Right ventricle myocardium inferior (tissue), 1 donor: ENCODE measurements at places on chromosomes 6 and 20.
A peak's percentile ranks its signal among the peaks of the same experiment; 100 is the strongest.

- no peak for DNase-seq
These were observed 102.2 kb downstream of the SLC24A3 start for GRCh38 chr20:19314621-19315020.

DNA sequence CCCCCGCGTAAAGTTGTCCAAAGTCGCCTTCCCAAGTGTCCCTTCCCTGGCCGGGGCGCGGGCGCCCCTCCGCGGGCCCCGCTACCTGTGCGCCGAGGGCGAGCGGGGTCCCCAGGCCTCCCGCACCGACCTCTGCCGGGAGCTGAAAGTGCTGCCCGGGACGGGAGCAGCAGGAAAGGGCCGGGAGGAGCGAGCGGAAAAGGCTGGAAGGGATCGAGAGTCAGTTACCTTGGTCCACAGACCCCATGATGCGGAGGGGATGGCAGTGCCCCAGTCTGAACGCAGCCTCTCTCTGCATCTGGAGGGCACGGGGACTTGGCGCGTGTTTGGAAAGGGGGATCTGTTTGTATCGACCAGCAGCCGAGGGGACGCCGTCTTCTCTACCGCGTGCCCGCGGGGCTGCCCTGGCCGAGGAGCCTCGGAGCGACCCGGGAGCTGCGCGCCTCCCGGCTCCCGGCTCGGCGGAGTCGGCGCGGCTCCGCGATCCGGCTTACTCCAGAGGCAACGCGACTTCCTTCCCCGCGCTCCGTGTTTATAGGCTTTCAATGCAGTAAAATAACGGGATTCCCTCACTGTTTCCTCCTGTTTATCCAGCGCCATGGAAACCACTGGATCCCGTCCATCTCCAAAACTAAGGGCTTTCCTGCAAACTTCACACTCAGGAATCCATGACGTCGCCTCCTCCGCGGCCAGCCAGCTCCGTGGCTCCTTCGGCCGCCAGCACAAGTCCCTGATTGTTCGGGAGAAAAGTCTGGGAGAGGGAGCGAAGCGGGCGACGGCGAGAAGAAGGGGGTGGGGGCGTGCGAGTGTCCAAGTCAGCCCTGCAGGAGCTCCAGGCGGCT lies 20.0 kb upstream of the NFATC2 start:
- DNase-seq = peak; percentile 89

DNA sequence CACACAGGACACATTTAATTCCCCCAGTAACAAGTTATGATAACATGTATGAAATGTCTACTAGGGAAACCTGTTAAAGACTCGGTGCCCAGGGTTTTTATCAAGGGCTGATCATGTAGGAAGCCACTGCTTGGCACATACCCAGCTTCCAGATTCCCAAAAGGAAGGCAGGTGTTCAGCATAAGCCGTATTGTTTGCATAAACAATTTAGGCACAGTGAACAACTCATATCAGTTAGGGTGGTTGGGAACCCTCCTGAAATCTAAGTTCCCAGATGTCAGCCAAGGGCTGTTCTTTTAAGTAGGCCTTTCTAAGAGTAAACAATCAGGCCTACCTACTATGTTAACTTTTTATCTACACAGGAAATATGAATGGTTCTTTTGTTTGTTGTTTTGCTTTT lies 74.1 kb downstream of the ASXL1 start:
- no peak for DNase-seq

GRCh38 chr6:39195792-39196385 lies 33.4 kb downstream of the KCNK5 start:
- no peak for DNase-seq

- no peak for DNase-seq
These were observed 589 bp downstream of the RNF5 start for GRCh38 chr6:32178547-32179440.

DNA sequence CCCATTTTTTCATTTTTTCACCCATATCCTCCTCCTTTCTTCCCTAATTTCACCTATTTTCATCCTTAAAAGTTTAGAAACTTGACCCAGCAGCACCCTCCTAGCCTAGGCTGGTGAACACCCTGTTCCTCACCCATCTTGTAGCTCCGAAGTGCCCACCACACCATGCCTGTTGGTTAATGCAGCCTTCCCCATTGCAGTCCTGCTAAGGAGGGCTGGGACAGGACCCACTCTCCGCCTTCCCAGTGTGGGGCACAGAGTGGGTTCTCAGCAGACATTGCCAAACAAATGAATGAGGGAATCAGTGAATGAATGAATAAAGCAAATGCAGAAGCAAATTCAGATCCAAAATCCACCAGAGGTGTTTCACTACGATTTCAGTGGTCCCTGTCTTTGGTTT lies 45.7 kb downstream of the CTCFL start:
- no peak for DNase-seq

DNA sequence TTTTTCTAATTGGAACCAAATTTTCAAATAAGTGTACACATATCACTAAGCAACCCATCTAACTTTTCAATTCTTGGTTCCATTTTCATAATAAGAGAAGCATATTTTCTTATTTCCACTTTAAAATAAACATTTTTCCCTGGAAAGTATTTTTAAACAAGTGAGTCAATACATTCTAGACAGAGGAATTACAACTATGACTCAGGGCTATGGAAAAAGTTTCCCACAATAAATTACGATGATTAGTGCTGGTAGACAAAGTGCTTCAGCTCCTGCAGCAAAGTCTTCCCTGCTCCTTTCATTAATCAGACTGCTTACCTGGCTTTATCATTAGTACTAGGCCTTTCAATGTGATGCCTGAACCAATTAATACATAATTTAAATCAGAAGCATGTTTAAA lies 322.5 kb downstream of the HACE1 start:
- DNase-seq = no peak

DNA sequence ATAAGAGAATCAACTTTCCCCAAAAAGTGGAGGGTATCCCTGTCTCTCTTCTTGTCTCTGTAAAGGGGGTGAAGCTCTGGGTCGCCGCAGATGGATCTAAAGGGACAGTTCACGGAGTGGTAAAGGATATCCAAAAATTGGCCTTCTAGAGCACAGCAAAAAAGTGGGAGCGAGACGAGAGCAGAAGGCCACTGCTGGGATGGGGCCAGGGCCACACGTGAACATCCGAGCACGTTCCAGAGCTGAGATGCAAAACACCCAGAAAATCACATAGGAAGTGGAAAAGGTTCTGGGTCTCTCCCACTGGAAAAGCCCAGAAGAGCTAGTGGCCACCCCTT lies 837 bp downstream of the TRAM2 start:
- DNase-seq = no peak

DNA sequence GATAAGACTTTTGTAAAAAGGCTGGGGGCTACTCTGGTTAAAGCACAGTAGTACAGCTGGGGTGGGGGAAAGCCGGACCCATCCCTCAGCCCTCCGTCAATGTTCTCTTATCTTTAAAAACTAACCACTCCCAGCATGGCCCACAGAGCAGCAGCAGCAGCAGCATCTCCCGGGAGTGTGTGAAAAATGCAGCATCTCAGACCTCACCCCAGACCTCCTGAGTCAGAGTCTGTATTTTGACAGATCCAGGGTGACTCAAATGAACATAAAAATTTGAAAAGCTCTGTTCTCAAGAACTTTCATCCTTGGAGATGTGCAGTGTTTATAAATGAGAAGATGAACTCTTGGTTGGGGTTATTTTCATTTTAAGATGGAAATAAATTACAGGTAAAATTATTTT lies 277.7 kb upstream of the ECI2 start:
- DNase-seq = no peak

DNA sequence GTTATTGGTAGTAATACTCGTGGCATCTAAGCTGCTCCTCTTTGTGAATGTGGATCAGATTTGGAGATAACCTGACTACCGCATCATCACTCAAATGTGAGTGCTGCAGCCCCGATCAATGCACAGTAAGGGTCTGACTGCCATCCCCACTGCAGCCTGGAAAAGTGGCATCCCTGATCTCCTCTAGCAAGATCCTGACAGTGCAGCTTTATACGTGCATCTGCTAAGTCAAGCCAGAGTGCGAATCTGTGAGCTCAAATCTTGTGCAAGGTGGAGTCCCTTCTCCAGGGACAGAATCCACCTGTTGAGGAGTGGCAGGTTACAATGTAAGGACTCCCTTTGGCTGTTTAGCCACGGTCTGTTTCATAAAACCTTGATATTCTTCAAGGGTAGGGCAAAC lies 215.0 kb upstream of the EXOC2 start:
- DNase-seq = no peak

DNA sequence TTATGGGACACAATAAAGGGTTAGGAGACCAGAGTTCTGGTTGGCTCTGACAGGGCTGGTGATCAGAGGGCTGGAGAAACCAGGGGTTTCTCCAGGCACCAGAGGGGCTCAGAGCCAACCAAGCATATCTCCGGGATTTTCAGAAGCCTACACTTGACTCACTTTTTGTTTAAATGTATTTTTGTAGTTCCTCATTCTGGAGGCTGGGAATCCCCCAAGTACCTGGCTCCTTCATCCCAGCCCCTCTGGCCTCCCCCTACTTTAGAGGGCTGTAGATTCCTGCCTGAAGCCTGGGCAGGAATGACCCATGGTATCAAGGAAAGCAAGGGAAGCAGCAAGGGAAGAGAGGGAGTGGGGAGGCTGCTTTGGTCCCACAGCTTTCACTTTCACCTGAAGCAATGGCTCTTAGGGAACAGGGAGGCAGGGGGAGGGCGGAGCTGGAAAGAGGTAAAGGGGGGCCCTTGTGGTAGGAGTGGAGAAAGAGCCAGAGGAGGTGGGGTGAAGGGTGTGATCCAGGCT lies 973 bp downstream of the CD40 start:
- DNase-seq = no peak

- peak; percentile 14 for DNase-seq
These were observed 198.2 kb upstream of the SSTR4 start for GRCh38 chr20:22836877-22837276.

GRCh38 chr6:144394210-144394609 lies 109.1 kb downstream of the UTRN start:
- no peak for DNase-seq

- DNase-seq = no peak
These were observed 208.0 kb downstream of the ARHGAP18 start for GRCh38 chr6:129501740-129502660.

DNA sequence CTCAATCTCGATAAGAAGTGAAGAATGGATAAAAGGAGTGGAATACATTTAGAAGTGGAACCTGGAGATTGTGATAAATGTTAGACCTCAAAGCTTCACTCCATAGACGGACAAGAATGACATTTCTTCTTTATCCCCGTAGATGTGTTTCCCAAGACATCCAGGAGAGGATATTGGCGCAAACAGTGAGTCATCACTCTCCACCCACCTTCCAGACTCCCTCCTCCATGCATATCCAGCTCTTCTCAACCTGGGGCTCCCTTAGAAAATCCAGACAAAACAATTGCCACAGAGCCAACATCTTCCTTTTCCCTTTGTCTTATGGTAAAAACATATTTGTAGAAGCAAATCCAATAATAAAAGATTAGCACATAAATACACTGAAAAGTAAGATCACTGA lies 586.1 kb downstream of the PTPRT start:
- DNase-seq = no peak

DNA sequence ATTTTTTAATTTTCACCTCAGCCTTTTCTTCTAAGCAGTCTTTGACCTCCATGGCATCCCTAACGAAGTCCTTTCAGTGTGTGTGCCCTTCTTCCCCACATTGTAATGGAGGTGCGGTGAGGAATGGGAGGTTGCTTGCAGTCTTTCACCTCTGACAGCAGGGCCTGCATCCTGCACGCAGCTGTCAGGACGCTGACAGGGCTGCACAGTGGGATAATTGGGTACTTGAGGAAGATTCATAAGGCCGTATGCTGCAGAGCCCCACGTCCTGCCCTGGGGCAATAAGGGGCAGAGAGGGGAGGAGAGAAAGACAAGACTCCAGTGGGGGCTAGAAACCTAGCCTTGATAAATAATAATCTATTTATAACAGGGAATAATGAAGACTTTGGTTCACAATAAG lies 184.7 kb downstream of the SAMD5 start:
- DNase-seq = no peak

DNA sequence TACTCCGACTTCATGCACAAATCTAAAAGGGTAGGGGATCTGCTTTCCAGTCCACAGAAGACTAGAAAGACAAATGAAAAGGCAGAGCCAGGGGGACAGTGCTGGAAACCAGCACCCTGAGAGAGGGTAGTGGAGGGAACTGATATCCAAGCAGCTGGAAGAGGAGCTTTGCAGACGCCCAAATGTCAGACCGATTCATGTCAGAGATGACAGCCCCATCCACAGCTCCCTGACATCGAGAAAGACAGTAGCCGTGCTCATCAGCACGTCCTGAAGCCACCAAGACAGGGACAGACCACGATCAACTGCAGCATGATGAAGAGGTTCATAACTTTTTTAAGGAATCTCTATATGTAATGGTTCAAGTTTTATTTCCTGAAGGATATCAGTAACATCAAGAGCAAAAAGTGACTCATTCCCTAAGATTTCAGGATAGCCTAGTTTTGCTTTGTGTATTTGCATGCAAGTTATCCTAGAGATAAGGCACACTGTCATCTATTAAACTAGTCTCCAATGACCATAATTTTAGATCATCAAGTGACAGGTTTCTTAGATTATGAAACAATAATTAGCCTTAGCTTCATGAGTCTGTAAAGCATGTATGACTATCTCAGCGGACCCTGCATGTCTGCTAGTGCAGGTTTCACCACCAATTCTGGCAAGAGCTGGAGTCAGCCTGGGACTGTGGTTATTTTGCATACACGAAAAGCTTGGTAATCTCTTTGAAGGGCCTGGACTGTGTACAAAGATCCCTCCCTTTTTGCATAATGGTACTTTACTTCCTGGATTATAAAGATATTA lies 43.0 kb downstream of the PRDM1 start:
- no peak for DNase-seq

DNA sequence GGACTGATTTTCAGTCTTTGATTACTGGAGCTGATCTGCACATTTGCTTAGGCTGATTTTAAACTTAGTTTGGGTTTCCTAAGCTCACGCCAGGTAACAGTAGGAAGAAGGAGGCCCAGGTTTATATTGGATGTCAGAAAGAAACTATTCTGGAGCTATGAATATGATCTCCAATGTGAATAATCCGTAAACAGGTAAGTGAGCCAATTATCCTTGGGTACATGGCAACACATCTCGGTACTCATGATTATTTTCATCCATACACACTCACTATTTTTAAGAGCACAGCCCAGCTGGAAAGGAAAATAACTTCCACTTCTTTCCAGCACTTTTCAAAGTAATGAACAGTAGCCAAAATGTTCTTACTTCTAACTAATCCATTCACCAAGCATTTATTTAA lies 7.0 kb downstream of the ATXN1 start:
- DNase-seq = no peak

DNA sequence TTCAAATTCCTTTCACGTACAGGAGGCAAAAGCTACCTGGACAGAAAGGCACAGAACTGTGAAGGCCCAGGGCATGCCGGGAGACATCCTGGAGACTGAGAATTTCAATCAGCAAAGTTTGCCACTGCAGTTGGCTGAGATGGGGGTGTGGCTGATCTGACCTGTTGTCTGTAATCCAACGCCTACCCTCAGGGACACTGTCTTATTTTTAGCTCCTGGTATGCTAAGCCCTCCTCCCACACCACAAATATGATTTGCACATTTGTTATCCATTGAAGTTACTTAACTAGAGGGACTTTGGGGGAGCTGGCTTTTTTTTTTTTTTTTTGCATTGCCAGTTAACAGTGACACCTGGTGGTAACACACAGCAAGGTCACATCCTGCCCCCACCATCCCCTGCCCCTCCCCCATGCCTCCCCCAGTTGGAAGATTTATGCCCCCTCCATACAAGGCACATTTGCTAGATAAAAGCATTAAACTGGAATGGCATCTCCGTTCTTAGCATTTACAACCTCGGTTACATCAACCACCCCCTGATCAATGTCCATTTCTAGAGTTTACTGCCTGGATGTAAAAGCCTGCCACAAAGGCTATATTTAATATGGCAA lies 40.4 kb downstream of the TTI1 start:
- no peak for DNase-seq
